Activated naive CD8-positive, alpha-beta T cell treated with anti-CD3 and anti-CD28 coated beads, Interleukin-2, amount 10 ng/mL, durations not matched to agents 7 days and 5 days (primary cell): ENCODE measurements at places on chromosomes 16 and 17. TPM values are rescaled to one million over a fixed set of nuclear protein-coding genes. Genes with fewer than 3 reads are reported as not detected.

GRCh38 chr17:66981983-66982508, 17.5 kb downstream of the CACNG4 start:
- DNase-seq, result no peak

Gene C16orf96
- total RNA-seq, result 0.08 TPM

DNA sequence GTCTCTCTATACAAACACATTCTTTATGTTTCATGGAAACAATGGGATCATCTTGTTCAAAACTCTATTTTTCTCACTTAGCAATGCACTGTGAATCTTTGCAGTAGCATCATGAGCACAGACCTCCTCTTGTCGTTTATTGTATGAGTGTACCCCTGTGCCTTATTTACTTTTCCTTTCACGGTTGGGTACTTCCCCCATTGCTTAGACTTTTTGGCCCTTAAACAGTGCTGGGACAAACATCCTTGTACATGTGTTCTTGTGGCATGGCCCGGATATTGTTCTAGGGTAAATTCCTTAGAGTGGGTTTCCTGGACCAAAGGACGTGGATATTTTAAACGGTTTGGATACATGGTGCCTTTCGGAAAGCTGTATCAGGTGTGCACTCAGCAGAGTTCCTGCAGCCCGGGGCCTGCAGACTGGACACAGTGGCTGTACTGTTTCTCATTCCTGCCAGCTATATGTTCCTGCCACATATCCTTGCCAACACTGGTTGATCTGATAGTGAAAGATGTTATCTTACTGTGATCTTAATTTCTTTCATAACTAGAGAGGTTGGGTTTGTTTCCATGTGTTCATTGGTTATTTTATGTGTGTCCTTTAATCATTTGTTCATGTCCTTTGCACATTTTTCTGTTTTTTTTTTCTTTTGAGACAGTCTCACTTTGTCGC, 111.1 kb downstream of the OR1D5 start:
- DNase-seq, result no peak

- no peak for DNase-seq
Measured at GRCh38 chr17:48202959-48203358, 95.4 kb downstream of the SNX11 start.

- DNase-seq, result no peak
Measured at GRCh38 chr17:37494401-37494831, 4.7 kb downstream of the DUSP14 start.

Gene MPP3
- 0.11 TPM for total RNA-seq

- no peak for DNase-seq
Measured at GRCh38 chr17:10118788-10119130, 79.6 kb downstream of the GAS7 start.

GRCh38 chr16:50067290-50067853, 1.6 kb downstream of the HEATR3 start:
- no peak for DNase-seq

GRCh38 chr16:31344712-31345111, 10.3 kb upstream of the ITGAX start:
- DNase-seq, result peak; percentile 41

GRCh38 chr17:61416211-61416539, 16.5 kb downstream of the TBX2 start:
- no peak for DNase-seq

Gene PRSS53
- 10.4 TPM for total RNA-seq

Gene PPM1E
- total RNA-seq, result not detected

GRCh38 chr17:21174713-21175112, 39.2 kb downstream of the TMEM11 start:
- no peak for DNase-seq

DNA sequence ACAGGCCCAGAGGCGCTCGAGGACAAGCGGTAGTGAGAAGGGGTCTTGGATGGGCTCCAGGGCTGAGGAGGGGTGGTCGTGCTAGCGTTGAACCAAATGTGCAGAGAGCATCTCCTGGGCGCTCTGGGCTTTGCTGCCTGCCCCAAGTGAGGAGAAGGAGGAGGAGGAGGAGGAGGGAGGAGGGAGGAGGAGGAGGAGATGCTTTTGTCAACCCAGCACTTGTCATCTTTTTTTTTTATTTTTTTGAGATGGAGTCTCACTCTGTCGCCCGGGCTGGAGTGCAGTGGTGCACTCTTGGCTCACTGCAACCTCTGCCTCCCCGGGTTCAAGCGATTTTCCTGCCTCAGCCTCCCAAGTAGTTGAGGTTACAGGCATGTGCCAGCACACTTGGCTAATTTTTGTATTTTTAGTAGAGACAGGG, 59.8 kb downstream of the PGS1 start:
- DNase-seq, result no peak

DNA sequence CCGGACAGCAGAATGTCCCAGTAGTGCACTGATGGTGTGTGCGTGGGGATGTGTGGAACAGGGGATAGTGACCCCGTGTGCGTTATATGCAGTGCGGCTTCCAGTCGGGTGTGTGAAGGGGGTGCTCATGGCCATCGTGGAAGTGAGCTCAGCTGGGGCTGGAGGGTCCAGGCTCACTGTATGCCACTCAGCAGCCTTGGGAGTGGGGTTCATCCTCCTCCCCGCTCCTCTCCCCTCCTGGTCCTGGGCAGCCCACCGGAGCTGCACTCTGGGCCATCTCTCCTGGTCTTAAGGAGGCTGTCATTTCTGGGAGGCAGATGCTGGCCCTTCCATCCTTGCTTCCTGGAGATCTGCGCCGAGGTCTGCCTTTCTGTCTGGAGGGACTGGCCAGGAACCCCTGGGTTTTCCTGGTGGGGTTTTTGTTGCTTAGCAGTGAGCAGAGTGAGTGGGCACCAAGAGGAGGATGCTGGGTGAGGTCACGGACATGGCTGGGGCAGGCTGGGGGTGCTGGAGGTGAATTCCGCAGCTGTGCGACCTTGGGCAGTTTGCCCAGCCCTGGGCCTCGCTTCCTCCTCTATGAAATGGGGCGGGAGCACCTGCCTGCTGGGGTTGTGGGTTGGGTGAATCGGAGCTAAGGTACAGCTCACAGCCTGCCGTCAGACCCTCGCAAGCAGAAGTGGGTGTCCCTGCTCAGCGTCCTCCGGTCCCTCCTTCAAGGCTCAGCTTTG, 164.1 kb downstream of the SEC14L1 start:
- no peak for DNase-seq

DNA sequence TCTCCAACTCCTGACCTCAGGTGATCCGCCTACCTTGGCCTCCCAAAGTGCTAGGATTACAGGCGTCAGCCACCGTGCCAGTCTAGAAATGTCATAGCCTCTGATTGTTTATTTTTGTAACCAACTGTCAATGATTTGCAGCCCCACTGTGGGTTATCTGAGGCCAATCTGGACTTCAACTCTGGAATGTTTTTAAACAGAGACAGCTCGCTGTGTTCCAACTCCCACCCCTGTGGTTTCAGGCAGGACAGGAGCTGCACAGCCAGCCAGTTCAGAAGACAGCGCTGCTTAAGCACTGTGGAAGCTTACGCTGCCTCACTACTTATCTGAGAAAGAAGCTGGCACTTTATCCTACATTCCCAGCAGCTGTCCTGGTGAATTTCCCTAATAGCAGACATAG, 19.5 kb downstream of the MRM3 start:
- DNase-seq, result no peak

- no peak for DNase-seq
Measured at GRCh38 chr17:31535581-31535981, 144.1 kb downstream of the RAB11FIP4 start.

Gene GJC1
- total RNA-seq, result 1.4 TPM

DNA sequence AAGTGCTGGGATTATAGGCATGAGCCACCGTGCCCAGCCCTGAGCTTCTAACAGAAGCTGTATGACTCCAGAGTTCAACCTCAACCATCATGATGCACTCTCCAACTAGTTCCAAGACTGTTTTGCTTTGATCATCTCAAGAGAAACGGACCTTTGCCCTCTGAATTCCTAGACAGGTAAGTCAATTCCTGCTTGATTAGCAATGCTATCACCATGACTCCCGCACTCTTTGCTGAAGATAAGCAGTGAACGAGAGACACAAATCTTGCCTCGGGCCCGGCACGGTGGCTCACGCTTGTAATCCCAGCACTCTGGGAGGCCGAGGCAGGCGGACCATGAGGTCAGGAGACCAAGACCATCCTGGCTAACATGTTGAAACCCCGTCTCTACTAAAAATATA, 22.2 kb downstream of the ANKFY1 start:
- no peak for DNase-seq

Gene VTN
- total RNA-seq, result 0.28 TPM

Gene PRAC2
- total RNA-seq, result not detected
